ENCODE measurements at places on chromosomes 2 and 18.

- DNase-seq: peak; percentile 46
Measured at GRCh38 chr2:56130463-56131070, 53.2 kb upstream of the CCDC85A start.

GRCh38 chr18:68937029-68937599 lies 139.2 kb downstream of the CCDC102B start:
- no peak for DNase-seq

GRCh38 chr2:133495226-133495625 lies 73.0 kb downstream of the NCKAP5 start:
- DNase-seq: no peak

GRCh38 chr2:25402477-25402876 lies 60.8 kb upstream of the DNMT3A start:
- DNase-seq: peak; percentile 57

GRCh38 chr18:525036-525797 lies 24.7 kb upstream of the COLEC12 start:
- no peak for DNase-seq

DNA sequence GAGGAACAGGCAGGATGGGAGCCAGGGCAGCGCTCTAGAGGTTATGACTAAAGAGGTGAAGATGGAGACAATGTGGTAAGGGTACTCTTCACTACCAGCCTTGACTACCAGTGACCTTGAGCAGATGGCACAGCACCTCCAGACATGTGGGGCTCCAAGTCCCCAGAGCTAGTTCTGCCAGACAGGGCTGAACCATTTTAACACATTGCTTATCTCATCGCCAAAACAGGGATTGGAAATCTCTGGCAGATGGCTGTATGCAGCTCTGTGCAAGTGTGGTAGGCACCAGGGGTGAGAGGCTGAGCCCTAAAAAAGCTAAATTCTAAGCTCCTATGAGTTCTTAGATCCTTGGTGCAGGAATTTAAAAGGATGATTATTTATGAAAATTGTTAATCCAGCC lies 41.3 kb downstream of the FSHR start:
- DNase-seq: no peak

GRCh38 chr2:228786901-228787300 lies 484.2 kb downstream of the PID1 start:
- DNase-seq: no peak

DNA sequence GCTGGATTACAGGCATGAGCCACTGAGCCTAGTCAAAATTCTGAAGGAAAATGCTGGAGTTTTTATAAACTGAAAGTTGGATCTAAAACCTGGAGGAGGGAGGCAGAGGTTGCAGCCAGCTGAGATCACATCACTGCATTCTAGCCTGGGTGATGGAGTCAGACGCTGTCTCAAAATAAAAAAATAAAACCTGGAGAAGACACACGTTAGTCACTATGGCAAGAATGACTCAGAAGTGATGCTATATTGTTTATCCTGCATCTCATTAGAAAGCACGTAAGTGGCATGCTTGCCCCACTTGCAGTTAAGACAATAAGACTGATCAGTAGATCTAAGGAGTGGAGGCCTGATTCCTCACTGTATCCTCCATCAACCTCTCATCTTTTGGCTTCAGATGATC lies 106.6 kb upstream of the STON1 start:
- no peak for DNase-seq

- no peak for DNase-seq
Measured at GRCh38 chr2:81495556-81495955, 1191.0 kb upstream of the LRRTM1 start.

- no peak for DNase-seq
Measured at GRCh38 chr18:13465124-13465446, 246.5 kb downstream of the LDLRAD4 start.

GRCh38 chr2:231182513-231182899 lies 15.9 kb upstream of the ARMC9 start:
- DNase-seq: no peak

DNA sequence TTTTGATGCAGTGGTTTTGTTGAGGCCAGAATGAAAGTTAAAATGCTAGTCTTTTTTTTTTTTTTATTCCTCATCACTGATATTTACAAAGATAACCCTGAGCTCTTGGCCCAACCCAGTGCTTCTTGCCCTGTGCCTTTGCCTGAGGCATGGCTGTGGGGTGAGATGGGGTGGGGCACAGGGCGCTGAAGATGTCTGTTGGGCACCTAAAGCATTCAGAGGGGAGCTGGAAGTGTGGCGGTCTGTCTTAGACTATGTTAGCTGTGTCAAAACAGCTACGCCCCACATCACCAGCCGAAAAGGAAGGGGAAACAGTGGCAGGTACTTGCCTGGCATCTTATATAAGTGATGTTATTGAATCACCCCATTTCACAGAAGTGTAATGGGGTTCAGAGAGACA lies 20.7 kb downstream of the TOGARAM2 start:
- DNase-seq: no peak

GRCh38 chr18:35303610-35304009 lies 13.6 kb upstream of the ZSCAN30 start:
- DNase-seq: no peak

- DNase-seq: no peak
Measured at GRCh38 chr2:28338831-28339321, 53.8 kb upstream of the FOSL2 start.

DNA sequence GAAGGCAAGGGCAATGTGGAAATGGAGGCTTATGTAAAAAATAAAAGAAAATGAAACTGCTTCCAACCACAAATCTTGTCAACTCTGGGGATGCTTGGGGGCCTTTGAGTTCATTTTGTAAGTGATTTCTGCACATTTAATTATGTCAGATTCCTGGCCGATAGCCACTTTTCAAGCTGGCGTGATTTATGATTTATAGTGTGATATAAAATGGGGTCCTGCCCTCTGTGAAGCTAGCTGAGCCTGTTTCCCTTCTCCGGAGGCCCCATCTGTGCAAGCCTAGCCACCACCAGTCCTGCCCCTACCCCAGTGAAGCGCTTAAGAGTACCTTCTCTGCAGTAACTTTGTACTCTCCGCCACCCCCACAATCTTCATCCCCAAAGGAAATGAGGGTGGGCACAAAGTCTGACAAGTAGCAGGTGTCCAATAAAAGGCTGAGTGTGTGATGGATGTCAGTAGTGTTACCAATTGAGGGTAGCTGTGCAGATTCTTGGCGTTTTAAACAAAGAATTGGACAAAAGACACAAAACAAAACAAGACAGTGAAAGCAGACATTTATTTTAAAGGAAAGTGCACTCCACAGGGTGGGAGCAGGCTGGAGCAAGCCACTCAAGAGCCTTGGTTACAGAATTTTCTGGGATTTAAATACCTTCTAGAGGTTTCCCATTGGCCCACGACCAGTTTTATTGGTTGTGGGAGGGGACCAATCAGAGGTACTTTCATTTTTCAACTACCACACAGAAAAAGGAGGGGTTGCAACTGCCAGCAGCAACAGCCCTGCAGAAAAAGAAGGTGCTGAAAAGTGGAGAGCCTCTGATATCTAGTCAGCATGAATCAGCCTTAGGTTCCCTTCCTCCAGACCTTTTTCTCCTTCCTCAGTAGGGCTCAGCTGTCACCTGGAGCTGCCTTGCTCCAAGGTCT lies 39.0 kb upstream of the SIX3 start:
- peak; percentile 16 for DNase-seq

- DNase-seq: no peak
Measured at GRCh38 chr2:178943745-178944144, 106.2 kb downstream of the CCDC141 start.

- no peak for DNase-seq
Measured at GRCh38 chr2:207073412-207073800, 92.3 kb downstream of the KLF7 start.

DNA sequence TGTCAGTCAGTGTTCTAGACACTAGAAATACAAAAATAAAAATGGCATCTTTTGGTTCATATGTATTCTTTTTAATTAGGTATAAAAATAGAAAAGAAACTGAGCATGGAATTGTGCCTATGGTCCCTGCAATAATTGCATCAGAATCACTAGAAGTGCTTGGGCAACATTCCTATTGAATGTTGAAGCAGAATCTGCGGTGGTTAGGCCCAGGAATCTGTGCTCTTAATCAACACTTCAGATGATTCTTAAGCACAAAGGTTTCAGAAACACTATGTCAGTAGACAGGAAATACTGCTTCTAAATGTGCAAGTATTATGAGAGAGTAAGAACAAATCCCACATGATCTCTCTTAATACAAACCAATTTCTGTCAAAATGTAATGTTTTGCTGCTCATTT lies 20.3 kb upstream of the RBBP8 start:
- DNase-seq: no peak

GRCh38 chr2:75482398-75482797 lies 78.3 kb downstream of the EVA1A start:
- no peak for DNase-seq

GRCh38 chr2:230694241-230694640 lies 18.4 kb upstream of the CAB39 start:
- no peak for DNase-seq

- DNase-seq: no peak
Measured at GRCh38 chr2:40204268-40204667, 247.6 kb downstream of the SLC8A1 start.

DNA sequence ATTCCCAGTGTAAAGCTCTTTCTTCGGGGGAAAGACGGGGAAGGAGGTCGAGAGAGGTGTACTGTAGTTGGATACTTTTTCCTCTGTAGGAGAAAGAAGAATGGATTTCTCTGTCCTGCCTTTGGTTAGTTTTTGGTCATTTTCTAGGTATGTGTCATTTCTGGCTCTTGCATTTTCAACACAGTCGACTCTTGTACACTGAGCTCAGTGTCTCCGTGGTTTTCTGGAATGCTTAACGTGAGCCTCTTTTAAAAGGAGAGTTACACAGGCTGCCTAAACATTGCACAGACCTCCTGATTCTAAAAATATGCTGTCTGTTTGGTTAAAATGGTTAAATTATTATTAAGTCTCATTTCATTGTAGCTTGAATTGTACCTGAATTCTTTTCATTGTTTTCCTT lies 21.8 kb upstream of the GLS start:
- no peak for DNase-seq

DNA sequence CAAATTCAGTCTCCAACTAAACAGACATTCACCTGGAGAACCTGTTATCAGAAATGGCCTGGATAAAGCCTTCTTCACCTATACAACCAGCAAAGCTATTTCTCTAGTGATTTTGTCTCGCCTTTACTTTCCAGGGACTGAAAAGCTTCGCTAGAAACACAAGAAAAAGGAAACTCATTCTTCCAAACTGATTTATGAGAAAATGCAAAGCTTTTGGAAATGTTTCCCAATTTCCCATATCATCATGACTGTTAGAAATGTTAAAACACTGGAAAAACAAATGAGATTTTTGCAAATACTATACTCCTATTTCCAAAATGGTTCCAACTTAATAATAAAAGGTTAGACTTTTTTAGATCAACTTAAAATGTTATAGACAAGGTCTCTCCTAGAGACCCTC lies 218.7 kb downstream of the PAX3 start:
- no peak for DNase-seq

GRCh38 chr2:177727577-177728398 lies 335.2 kb downstream of the AGPS start:
- no peak for DNase-seq

- DNase-seq: no peak
Measured at GRCh38 chr2:228624733-228625132, 443.2 kb upstream of the SPHKAP start.

DNA sequence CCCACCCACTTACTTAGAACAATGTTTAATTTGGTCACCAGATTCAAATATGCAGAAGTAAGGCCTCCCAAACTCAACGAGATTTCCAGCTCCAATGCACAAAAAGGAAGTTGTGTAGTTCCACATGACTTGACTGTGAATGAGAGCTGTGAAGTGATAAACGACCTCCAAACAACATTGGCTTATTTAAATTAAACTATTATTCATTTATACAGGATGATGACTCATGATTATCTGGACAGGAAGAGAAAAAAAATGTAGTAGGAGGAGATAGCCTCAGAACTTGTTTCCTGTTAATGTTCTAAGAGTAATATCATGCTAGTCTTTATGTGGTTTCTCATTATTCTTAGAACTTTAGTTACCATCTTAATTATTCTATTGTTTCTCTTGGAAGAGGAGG lies 237.3 kb downstream of the C1D start:
- DNase-seq: no peak

DNA sequence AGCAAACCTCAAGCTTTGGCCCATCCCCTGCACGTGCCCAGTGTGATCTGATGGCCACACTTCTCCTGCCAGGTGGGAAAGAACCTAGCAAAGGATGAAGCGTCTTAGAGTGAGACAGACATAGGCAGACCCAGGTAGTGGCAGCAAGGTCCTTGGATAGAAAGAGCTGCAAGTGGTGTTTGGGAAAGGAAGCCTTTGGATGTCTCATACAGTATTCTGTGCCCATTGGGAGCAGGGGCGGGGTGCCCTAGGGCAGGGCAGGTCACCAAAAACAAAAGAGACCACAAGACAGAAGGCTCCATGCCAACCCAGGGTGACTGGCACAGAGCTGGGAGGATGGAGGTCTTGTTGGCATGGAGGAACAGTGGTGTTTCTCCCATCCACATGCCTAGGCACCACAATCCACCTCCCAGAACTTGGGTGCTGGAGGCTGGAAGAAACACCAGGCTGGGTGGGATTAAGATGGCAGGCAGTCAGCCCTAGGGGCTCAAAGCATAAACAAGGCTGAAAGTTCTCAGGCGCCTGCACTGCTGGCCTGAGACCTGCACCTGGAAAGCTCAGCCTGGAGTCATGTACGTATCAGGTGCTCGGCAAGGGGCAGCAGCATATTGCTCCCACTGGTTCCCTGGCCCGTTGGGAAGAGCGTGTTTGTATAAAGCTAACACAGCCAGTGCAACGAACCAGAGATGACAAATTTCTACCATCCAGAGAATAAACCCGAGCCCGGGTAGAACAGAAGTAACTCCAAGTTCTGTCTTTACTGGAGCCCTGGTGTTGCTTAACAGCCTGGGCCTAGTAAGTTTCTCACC lies 52.9 kb downstream of the CRACDL start:
- DNase-seq: no peak

GRCh38 chr18:23330423-23330822 lies 122.7 kb upstream of the RIOK3 start:
- DNase-seq: no peak

DNA sequence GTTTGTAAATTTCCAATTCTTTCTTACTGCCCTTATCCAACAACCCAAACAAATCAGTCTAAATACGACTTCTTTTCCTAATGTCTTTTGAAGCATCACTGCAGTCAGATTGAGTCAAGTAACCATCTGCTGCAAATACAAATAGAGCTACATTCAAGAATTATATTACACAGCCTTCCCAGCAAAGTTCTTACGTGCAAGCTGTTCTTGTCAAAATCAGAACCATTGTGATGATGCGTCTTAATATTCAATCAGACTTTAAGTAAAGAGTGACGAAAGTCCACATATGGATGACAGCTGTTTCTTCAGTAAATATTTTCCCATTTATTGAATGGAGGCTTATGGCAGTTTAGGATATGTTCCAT lies 943.8 kb downstream of the LRP1B start:
- no peak for DNase-seq

- DNase-seq: no peak
Measured at GRCh38 chr2:174438146-174438886, 42.8 kb downstream of the SCRN3 start.

Data from NCI-H2081 (cell line).